Sigmoid colon (tissue), 7 donors: ENCODE measurements at places on chromosomes 7 and 10. TPM values are rescaled to one million over a fixed set of nuclear protein-coding genes. Genes with fewer than 3 reads are reported as not detected.

GRCh38 chr7:133124974-133125373 is 43.1 kb upstream of the CHCHD3 start:
- DNase-seq = no peak

- DNase-seq = no peak
Observed at GRCh38 chr10:55242544-55242943, 441.5 kb upstream of the PCDH15 start.

GRCh38 chr10:82462910-82463551 is 588.0 kb downstream of the NRG3 start:
- DNase-seq = no peak

GRCh38 chr7:81526971-81527370 is 242.9 kb downstream of the HGF start:
- no peak for DNase-seq

GRCh38 chr7:33614357-33615117 is 290.8 kb upstream of the BMPER start:
- DNase-seq = no peak

DNA sequence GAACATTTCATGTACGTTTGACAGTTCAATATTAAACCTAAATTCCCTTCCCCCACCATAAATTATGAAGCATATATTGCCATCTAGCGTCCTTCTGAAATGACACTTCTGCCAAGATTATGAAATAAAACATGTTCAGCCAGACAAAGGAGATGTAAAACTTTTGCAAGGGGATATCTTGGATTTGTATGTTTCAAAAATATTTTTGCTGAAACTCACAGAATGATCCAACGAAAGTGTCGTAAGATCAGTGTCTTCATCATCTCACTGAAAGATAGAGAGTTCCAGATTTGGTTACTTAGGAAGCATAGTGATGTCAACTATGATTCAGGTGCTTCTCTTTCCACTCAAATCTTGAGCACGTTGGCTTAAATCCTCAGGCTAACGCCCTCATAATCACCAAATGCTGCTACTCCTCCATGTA is 904.3 kb downstream of the XPNPEP1 start:
- no peak for DNase-seq

DNA sequence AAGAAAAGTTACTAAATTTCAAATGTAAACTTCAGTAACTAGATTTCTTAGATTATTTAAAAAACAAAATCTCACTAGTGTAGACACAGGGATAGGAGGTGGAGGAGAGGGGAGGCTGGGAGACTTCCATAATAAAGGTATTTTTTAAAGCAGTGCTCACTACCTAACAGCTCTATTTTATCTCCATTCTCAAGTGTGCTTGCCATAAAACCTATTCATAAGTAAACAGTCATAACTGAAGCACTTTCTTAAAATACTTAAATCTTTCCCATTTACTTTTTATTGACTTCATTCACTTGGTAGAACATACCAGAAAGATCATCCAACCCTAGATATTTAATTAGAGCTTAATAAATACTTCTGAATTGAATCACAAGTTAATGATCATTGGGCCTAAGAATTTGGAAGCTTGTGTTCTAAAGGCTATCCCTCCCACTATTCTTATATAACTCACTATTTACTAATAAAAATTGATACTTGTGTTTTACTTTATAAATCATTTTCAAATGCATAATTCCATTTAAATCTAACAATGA is 107.4 kb downstream of the SNX13 start:
- DNase-seq = no peak

GRCh38 chr10:34216348-34216945 is 598.6 kb downstream of the PARD3 start:
- DNase-seq = no peak

GRCh38 chr10:36183726-36184125 is 541.6 kb upstream of the FZD8 start:
- no peak for DNase-seq

DNA sequence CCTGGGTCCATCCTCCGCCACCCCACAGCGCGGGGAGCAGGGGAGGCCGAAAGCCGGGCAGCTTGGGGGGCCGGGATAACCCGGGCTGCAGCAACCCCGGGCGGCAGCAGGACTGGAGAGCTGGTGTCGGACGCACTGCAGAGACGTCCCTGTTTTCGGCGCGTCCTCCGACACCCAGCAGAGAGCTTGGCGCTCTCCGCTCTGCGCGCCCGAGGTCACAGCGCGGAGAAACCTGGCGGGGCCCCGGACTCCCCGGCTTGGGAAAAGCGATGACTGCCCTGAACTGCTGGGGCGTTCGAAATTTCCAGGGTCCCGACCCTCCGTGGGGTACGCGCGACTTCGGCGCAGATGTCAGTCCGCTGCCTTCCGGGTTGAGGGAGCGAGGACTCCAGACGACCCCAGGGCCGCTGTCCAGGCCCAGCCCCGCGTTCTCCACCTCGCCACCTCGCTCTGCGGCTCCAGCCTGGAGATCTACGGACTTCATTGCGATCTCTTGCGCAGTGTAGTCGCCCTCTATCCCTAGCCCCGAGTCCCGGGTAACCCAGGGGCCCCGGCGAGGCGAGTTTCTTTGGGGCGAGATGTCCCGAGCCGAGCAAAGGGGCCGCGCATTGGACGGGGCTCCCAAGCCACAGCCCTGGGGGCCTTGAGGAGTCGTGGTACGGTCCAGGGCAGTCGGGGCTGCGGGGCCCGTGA is 617 bp upstream of the FOXI2 start:
- DNase-seq = no peak

DNA sequence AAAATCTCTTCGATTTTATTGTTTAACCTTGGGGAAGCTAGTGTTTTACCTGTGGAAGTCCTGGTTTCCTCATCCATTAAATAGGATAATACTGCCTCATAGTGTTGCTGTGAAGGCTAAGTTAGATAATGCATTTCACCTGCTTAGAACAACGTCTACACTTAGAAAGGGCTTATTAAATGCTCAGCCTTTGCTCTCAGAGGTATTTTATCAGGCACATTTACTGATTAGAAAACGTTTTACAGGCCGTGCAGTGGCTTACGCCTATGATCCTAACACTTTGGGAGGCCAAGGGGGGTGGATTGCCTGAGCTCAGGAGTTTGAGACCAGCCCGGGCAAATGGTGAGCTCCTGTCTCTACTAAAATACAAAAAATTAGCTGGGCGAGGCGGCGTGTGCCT is 144.4 kb downstream of the INSYN2A start:
- DNase-seq = no peak

GRCh38 chr10:14971867-14972448 is 12.8 kb downstream of the MEIG1 start:
- DNase-seq = no peak

DNA sequence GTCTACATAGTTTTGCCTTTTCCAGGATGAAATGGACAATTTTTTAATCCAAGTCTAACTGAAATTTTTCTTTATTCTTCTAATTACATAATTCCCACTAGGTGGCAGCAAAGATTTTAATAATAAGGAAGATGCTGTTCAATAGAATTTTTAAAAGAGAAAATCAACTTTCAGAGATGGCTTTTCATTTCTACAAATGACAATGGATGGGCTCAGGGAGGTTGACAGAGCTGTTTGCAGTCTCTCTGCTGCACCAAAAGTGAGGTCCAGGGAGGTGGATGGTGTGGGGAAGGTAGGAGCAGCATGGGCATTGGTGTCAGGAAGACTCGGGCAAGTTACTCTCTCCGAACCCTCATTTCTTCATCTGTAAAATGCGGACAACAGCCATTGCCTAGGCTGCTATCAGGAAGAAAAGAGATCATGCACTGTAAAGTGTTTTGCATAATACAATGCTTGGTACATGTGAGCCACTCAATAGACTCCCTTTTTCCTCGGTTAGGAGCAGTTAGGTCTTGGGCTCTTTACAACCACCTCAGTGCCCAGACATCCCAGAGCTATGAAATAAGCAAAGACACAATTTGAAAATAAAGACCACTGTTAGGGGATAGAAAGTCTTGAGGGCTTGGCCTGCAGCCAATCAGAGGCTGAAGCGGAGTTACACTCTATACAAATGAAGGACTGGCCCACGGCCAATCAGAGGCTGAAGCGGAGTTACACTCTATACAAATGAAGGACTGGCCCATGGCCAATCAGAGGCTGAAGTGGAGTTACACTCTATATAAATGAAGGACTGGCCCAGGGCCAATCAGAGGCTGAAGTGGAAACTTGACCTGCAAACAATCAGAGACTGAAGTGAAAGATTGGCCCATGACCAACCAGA is 107.1 kb downstream of the ABLIM1 start:
- DNase-seq = peak; percentile 74

- no peak for DNase-seq
Observed at GRCh38 chr7:66877577-66878300, 43.3 kb upstream of the TMEM248 start.

DNA sequence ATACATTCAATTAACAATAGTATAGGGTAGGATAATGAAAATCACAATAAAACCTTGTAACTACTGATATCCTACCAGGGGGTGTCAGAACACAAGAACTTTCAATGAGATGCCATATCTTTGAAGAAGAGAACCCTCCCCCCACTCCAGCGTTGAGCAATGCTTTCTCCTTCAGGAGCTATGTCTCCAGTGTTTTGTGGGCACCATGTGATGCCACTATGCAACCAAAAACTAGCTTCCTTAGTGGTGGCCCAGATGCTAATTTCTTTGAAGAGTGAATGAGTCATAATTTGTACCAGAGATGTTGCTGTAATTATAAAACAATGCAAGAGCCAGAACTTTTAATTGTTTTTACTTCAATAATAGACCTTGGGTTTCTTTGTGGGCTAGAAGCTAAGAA is 76.0 kb upstream of the ADO start:
- no peak for DNase-seq

DNA sequence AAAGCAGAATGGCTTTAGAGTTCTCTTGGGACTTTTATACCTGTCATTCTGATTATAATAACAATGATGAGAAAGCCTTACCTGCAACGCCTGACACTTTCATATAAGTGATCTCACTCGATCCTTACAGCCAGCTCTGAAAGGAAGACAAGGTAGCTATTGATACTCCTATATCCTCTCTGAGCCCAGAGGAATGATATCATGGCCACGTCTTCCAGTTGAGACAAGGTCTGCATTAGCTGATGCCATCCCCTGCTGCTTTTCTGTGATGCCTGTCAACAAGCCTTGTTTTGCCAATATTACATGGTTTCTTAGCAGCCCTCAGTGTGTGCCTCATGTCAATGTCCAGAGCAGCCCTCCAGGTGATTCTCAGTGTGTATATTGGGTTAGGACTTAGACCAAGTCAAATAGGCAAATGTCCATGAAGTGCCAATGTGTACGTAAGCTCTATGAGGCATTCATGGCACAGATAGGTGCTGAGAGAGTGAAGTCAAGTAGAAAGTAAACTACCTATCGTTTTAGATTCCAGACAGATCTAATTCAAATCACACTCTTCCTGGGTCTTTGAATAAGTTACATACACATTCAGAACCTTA is 405.9 kb downstream of the ADRA2A start:
- DNase-seq = no peak

GRCh38 chr7:38321515-38321944 is 48.1 kb upstream of the TARP start:
- DNase-seq = no peak

DNA sequence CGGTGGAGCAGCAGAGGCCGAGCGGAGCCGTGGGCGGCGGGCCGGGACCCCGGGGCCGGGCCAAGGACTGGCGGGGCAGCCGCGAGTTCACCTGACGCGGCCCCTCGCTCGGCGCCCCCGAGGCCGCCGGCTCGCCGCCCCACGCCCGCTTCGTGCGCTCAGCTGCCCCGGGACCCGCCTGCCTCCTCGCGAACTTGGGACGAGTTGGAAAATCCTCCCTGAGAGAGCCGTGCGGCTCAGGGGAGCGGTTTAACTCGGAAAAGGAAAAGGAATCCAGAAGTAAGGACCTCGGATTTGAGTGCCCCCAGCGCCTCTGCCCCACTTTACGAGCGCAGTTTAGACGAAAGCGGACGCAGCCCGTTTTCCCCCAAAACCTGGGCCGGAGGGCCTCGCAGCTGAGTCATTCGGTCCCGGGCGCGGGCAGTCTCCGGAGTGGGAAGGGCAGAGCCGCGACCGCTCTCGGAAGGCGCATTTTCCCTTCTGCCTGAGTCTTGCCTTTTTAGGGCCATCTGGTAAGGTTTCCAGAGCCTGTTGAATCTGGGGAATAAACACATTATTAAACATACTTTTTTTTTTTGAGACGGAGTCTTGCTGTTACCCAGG is 744 bp downstream of the CREM start:
- DNase-seq = peak; percentile 87

- DNase-seq = no peak
Observed at GRCh38 chr7:43590862-43591557, 8.1 kb downstream of the STK17A start.

The PRRT4 gene
- total RNA-seq = 0.82 TPM

The STK32C gene
- total RNA-seq = 8.4 TPM

The CFAP43 gene
- 0.36 TPM for total RNA-seq

The PCDH15 gene
- 0.16 TPM for total RNA-seq

The TFR2 gene
- total RNA-seq = not detected

The KIAA1549 gene
- 1.2 TPM for total RNA-seq

The DMBT1 gene
- not detected for total RNA-seq

The OR2A5 gene
- not detected for total RNA-seq

The CCDC172 gene
- total RNA-seq = not detected

The GRM3 gene
- total RNA-seq = 1.4 TPM

The CALHM1 gene
- total RNA-seq = not detected

The PTPN20 gene
- total RNA-seq = 0.54 TPM
